Stimulated activated CD8-positive, alpha-beta memory T cell treated with anti-CD3 and anti-CD28 coated beads, Interleukin-2, amount 100 ng/mL, for 1 hour (primary cell): ENCODE measurements at places on chromosomes 13 and 19.

DNA sequence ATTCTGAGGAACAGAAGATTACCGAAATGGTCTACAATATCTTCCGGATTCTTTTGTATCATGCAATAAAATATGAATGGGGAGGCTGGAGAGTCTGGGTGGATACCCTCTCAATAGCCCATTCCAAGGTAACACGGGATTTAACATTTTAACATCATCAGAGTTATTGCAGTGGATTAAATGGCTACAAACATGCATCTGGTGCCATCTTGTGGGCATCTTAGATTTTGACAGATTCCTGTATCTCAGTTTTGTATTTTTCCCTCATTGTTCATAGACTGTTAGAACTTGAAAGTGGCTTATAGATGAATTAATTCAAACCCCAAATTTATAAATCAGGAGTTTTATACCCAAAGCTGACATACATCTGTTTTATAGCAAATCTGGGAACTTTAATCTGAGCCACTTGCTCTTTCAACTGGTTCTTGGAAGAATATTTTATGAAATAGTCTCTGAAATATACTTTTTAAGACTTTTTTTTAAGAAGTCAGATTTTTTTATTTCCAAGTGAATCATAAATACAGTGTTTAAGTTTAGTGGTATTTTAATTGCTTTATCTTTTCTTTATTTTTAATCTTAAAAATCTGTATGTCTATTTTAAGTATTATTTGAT is 215.2 kb downstream of the NBEA start:
- no peak for DNase-seq

DNA sequence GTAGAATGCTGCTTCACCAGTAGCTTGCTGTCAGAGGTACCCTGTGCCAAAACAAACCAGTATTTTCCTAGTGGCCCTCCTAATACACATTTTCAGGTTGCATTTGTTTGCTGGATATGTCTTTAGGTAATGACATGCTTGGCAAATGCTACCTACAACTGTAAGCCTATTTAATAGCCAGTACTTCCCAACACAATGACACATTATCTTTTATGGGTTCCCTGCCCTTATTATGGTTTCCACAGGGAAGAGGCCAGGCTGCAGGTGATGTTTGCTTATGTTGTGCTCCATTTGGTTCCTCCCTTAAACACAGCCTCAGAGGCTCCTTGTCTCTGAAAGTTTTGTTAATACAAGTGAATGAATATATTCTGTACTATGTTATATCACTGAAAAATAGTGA is 24.7 kb downstream of the FRY start:
- no peak for DNase-seq

GRCh38 chr13:24142453-24142852 is 18.1 kb upstream of the SPATA13 start:
- no peak for DNase-seq

DNA sequence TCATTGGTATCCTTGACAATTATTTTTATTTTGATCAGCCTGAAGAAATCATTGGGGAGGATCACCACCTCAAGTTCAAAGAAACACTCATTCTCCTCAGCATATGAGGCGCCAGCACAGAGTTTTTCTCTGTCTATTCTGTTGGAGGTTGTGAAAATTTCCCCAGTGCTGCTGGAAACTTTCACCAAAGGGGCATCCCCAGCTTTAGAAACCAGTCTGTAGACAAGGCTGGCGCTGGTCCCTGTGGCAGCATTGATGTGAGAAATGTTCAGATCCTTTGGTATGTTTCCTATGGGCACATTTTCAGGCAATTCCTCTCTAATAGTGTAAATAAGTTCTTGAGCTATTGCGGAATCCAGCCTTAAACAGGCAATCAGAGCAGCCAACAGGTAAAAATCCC is 2.1 kb downstream of the PCDH9 start:
- DNase-seq, result no peak

- DNase-seq, result no peak
Measured at GRCh38 chr19:30029721-30030510, 87.9 kb downstream of the URI1 start.

- peak; percentile 70 for DNase-seq
Measured at GRCh38 chr19:16247353-16248182, 49.9 kb downstream of the AP1M1 start.

- no peak for DNase-seq
Measured at GRCh38 chr13:37640499-37640898, 41.9 kb upstream of the POSTN start.

GRCh38 chr13:76019421-76020044 is 383.4 kb downstream of the LMO7 start:
- no peak for DNase-seq

- DNase-seq, result no peak
Measured at GRCh38 chr13:75871059-75871458, 234.9 kb downstream of the LMO7 start.

DNA sequence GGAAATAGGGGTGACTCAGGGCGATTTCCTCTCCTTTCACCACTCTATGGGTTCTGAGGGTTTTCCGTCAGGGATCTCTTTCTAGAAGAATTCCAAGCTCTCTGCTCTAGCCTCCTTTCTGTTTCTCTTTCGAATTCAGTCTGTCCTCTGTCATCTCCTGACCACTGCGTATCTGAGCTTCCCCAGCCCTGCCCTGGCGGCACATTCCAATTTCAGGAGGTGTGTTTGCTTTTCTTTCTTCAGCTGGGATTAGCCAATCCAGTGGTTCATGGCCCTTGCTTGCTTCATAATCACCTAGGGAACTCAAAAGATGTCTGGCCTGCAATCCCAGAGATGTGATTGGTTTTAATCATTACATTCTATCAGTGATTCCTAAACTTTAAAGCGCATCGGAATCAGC is 9.4 kb downstream of the IFNL2 start:
- DNase-seq, result no peak

- no peak for DNase-seq
Measured at GRCh38 chr13:99415851-99416331, 85.4 kb upstream of the TM9SF2 start.

DNA sequence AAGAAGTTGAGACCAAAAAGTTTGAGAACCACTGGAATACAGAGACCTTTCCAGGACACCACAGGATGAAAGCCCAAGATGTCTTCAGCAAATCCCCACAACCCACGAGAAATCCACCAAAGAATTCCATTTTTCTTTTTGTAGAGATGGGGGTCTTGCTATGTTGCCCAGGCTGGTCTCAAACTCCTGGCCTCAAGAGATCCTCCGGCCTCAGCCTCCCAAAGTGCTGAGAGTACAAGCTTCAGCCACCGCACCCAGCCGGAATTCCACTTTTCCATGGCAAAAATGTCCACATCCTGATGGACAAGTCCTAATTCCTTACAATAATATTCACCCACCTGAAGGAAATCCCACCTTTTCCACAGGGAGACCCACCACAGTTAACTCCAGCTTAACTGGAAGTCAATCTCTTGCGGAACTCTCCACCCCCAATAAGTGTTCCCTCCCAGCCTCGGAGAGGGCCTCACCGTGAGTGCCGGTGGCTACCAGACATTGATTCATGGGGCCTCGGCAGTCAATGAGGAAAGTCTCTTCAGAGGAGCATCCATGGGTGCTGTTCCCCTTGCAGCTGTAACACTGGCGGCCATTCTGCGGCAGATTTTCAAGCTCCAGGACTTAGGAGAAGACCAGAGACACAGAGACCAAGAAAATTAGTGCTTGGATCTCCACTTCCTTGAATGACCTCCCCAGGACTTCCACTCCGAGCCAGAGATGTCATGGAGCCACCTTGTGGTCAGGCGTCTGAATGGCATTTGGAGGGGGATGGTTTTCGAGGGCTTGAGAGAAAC is 12.3 kb upstream of the CADM4 start:
- no peak for DNase-seq

- no peak for DNase-seq
Measured at GRCh38 chr13:113535381-113535781, 44.9 kb upstream of the DCUN1D2 start.

DNA sequence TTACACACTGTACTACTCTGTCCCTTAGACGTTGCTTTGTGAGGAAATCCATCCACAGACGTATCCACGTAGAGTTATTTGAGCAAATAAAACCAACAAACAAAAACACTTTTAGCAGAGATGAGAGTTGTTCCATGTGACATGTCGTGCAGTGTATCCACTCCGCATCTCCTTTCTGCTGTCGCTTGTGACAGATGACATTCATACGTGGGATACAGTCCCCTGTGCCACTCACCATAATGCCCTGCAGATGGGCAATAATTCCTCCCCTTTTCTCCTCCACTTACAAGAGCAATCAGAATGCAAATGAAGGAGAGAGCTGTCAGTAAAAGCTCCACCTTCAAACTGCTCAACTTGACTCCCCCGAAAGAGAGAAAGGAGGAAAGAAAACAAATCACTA is 26.0 kb downstream of the IRS2 start:
- DNase-seq, result no peak

GRCh38 chr19:17948931-17949930 is 16.4 kb downstream of the CCDC124 start:
- DNase-seq, result no peak

DNA sequence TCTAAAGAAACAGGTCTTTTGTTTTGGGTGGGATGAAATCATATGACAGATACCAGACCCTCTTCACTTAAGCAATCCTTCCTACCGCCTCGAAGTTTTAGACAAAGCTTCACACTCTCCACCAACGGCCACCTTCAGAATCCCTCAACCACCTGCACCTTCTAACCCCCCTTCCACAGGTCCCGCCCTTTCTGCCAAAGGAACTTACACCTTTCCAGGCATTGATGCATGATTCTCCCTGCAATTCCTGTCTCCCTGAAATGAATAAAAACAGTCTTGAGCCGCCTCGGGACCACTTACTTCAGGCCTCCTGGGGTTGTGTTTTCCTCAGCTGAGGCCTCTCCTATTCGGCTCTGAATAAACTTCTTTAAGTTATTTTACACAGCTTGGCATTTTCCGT is 859 bp downstream of the ZNF433 start:
- no peak for DNase-seq

DNA sequence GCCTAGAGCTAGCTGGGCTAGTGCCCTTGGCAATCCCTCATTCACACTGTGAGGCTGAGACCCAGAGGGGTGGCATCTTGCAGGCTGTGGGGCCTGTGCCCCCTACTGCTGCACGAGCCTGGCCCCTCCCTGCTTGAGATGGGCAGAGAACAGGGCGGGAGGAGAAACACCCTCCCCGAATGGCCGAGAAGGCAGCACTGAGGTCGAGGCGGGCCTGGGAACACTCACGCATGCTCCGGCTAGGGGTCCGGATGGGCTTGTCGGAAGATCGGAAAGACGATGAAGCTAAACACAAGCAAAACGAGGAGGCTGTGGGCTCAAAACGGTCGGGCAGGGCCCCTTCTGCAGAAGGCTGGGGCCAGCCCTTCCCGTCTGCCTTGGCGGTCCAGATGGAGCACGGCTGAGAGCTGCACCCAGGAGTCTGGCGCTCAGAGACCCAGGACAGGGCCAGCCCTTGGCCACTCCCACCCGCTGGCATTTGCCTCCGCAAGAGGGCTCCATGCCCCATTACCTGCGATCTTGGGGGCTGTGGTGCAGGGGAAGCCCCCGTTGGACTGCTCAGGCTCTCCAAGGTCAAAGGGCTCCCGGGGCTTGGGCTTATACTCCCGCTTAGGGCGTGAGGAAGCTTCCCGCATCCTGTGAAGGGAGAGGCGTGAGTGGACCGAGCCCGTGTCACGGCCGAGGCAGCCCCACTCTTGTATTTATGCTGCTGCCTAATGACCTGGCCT is 18.9 kb downstream of the MPND start:
- no peak for DNase-seq
